Spinal cord (tissue), 10 donors: ENCODE measurements at places on chromosomes 4 and X.

DNA sequence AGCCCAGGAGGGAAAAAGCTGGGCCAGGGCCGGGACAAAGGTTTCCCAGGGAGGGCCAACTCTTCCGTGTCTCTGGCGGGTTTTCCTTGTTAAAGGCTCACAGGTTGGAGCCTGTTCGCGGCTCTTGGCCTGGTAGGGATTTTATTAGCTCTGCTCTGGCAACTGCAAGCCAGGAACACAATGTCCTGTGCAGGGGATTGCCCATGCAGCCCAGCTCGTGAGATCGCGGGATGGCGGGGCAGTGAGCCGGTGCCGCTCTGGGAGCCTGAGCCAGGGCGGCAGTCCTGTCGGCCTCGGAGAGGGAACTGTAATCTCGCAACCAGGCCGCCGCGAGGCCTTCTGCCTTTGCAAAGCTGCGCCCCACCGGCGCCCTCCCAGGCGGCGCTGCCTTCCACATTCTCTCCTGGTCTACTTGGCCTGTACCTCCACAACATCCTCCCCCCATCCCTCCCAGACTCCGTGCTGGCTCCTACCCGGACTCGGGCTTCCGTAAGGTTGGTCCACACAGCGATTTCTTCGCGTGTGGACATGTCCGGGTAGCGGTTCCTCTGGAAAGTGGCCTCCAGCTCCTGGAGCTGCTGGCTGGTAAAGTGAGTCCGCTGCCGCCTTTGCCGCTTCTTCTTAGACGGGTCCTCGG is 2.1 kb downstream of the PITX2 start:
- peak; percentile 69 for DNase-seq

- no peak for DNase-seq
Measured at GRCh38 chr4:157096439-157096838, 20.5 kb downstream of the GLRB start.

GRCh38 chr4:108570993-108571569 is 49.3 kb upstream of the RPL34 start:
- DNase-seq = no peak

DNA sequence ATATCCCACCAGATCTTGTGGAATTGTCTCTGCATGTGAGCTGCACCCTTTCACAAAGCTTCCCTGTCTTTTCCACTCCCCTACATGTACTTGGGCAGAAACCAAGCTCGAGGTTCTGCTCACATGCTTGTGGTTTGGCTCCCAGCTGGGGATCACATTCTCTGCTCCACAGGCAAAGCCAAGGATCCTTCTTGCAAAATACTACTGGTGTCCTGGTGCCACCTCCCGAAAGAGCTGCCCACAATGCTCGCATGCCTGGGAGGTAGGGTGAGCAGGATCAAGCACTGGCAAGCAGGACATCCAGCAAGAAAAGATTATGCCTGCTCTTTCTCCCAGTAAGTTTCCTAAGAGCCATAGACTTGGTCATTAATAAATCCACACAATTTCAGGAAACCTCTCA is 45.1 kb upstream of the PPARGC1A start:
- DNase-seq = no peak

DNA sequence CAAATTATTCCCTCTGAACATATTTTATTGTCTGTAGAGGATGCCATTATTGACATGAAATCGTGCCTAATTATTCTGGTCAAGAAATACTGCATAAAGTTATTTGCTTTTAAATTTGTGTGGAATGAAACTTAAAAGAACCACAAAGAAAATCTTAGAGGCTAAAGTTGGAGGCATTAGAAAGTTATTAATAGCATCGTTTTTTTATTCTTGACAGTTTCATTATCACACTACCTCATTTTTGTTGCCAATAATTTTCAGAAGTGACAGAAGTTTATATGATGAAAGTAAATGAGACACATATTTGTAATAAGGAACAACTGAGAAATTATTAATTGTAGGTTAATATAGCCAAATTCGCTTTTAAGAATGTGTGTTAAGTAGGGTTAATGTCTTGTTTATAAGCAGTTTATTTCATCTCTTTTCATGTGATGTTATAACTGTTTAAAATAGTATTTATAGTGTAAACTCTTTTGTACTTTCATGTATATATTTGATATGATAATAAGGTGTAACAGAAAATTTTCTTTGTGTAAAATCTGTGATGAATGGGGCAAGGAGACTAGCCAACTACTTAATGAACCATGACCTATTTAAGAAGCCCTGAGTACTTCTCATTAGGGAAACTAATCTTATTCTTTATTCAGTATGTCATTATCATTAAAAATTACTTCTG is 54.5 kb upstream of the GRIA2 start:
- DNase-seq = no peak

DNA sequence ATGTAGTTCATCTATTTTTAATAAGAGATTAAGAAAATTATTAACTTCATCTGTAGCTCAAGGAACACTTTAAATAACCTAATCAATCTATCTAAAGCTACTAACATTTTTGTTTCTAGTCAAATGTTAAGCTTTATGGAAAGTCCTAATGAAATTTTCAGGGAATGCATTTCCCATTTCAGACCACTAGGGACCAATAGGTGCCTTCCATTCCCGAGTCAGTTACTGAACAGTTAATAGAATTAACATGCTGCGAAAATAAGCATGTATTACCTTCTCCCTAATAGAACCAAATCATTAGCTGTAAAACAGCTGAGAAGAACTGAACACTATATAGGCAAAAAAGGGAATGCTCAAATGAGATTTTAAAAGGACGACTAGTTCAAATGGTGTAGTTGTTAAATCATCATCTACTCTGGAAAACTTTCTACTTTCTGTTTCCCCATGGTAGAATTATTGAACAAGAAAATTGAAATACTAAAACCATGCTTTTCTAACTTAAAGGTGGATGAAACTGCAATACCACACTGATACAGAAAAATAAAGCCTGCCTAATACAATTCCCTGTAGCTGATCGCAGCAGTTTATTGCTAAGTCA is 22.5 kb downstream of the STX18 start:
- DNase-seq = no peak

DNA sequence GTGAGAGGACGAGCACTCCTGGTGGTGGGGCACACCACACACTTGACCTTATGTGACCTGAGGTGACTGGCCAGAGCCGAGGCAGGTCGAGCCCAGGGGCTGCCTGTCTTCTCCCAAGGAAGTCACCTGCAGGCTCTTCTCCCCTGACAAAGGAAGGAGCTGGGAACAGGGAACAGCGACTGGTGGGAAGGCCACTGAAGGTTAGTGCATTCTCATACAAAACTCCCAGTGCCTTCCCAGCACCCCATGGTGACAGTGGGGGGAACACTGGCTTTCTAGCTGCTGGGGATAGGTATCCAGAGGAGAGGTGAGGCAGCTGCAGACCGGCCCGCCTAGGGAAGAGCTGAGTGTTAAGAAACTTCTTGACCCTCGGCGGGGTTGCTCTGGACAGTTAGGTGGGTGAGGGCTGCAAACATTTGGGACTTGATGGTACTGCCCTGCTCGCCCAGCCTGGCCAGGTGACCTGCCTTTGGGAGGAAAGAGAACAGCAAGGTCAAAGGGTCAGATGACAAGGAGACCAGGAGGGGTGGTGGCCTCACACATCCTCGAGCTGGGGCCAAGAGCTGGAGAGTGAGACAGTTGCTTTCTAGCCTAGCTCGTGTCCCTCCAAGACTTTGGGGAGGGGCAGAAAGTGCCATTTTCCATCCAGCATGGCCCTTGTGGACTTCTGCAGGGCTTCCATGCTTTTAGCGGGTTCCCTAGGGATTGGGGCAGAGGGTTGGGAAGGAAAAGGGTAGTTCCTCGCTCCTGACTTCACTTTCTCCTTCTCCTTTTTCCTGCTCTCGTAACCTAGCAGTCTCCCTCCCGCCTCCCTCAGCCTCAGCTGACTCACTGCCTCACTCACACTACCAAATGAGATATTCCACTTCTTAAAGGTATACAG is 2.7 kb downstream of the NALF2 start:
- DNase-seq = no peak

DNA sequence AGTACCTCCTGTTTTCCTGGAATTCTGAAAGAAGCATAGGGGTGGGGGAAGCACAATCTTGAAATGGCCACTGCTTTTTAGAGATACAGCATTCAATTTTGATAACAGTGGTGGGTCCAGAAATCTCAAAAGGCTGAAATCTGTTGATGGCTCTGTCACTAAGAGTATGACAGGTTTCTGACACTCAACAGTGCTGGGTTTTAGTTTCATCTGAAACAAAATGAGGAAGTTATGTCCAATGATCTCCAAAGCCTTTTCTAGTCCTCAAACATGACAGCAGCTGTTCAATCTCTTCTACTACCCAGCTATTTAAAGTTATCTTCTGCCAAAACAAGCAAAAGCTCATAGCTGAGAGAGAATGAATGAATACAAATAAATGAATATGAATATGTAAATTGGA is 110.5 kb downstream of the IL1RAPL1 start:
- DNase-seq = no peak

DNA sequence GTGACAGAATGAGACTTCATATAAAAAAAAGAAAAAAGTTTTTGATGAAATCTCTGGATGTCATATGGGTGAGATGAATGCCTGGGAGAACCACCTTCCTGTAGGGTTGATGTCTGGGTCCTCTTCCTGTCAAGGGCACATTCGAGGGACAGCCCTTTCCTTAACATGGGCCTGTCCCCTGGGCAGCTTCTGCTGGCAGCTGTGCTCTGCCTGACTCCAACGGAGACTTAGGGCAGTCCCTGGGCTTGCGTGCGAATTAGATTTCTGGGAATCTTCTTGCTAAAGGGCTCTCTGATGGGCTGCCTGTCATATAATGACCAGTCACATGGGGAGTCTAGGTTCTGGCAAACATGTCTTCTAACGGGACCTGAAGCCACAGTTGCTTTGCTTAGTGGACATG is 40.7 kb downstream of the TNIP2 start:
- no peak for DNase-seq

- no peak for DNase-seq
Measured at GRCh38 chr4:16072168-16072567, 11.7 kb downstream of the PROM1 start.

DNA sequence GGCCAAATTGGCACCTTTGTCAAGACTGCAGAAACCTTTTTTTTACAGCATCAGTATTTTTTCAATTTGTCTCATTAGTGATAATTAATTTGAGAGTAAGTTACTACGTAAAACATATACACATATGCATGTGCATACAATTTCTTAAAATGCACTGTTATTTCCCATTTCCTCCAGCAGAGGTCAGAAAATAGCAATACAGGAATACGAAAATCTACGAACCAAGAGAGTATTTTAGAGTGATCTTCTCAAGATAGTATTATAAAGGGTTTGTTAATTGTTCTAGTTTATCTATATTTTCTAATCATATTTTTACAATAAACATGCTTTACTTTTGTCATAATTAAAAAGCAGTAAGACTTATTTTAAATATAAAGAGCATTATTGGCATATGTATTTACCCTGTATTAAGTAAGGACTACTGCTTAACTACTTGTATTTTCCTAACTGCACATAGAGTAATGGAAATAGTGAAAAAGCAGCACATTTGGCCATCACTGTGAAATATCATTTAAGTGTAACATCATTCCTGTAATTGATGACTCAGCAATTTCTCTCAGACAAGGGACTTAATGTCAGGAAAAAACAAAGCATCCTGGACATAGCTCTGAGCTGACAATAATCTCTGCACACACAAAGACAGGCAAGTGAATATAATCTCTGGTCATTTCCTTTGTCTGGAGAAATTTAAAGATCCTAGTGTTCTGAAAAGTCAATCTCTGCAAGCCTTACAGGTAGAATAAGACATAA is 45.6 kb downstream of the MAOB start:
- DNase-seq = peak; percentile 22

DNA sequence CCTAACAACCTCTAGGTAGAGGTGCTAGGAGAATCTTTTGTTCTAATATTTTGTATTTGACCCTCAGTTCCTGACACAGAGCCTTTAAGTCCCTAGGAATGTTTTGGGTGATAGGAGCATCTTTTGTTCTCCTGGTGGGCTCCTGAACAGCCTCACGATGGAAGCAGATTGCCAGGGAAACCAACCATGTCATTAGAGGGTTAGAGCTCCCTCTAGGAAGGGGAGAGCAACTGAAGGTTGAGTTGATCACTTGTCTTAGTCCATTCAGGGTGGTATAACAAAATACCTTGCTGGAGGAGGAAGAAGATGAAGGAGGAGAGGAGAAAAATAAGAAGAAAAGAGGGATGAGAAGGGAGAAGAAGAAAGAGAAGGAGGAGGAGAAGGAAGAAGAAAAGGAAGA is 9.2 kb downstream of the VCX start:
- no peak for DNase-seq

GRCh38 chrX:94942603-94943002 is 1268.6 kb downstream of the FAM133A start:
- no peak for DNase-seq

GRCh38 chr4:170089274-170089667 is 485 bp downstream of the AADAT start:
- DNase-seq = peak; percentile 68

- no peak for DNase-seq
Measured at GRCh38 chr4:48909697-48910096, 3.1 kb upstream of the OCIAD2 start.

GRCh38 chr4:184384810-184385557 is 89.4 kb downstream of the IRF2 start:
- no peak for DNase-seq

DNA sequence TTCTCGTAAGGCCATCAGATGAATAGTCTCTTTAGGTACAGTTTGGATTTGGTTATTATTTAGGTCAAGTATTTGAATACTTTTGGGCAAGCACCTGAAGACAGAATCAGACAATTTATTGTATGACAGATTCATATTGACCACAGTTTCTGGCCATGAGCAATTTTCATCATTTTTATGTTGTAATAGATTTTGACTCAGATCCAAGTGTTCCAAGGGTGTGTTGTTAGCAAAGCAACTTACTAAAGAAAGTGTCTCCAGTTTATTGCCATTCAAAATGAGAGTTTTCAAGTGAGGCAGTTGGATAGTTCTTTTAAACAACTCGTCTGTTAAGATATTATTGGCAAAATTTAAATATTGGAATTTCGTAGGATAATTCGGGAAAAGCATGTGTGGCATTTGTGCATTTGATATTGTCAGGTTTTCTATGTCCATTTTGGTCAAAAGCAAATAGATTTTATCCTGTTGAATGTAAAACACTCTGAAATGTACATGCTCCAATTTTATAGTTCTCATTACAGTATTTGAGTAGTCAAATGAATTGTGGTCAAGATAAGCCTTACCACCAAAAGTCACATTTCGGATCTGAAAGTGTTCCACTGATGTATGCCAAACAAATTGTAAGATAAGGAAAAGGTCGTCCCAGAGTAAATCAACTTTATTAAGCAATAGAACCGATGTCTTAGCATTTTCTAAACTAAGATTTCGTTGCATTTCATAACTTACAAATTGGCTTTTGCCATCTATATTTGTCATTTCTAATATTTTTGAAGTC is 8.4 kb downstream of the TLR10 start:
- DNase-seq = no peak

DNA sequence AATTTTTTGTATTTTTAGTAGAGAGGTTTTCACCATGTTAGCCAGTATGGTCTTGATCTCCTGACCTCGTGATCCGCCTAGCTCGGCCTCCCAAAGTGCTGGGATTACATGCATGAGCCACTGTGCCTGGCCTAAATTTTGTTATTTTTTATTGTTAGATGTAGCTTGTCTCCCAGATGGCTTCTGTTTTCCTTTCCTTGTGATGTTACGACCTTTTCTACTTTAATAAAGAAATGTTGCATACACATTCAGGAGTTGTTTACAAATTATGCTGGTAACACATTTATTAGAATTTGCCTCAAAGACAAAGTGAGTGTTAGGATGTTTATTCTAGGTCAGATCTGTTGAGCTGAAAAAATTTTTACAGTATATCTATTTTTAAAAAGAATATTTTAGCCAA is 18.4 kb downstream of the PDLIM5 start:
- DNase-seq = no peak
